T-helper 2 cell (primary cell): ENCODE measurements at places on chromosomes 2 and 18.

DNA sequence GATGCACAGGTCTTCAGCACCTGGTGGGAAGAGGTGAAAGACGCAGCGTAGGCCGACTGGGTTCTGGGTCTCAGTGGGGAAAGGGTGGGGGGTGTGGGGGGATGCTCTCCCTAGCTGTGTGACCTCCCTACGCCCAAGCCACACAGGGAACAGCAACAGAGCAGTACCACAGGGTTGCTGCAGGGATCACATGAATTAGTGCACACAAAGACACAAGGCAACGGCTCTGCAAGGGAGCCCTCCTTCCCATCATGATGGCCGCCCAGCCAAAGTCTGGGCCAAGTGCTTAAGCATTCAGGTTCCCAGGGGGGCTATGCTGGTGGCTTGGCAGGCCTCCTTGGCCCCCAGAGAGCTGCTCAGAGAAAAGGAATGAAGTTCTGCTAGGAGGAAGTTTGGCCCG lies 28.2 kb upstream of the GBX2 start:
- DNase-seq: no peak

- no peak for DNase-seq
Observed at GRCh38 chr2:20453087-20453486, 6.2 kb downstream of the RHOB start.

GRCh38 chr2:24827321-24828237 lies 34.4 kb downstream of the CENPO start:
- peak; percentile 42 for DNase-seq

DNA sequence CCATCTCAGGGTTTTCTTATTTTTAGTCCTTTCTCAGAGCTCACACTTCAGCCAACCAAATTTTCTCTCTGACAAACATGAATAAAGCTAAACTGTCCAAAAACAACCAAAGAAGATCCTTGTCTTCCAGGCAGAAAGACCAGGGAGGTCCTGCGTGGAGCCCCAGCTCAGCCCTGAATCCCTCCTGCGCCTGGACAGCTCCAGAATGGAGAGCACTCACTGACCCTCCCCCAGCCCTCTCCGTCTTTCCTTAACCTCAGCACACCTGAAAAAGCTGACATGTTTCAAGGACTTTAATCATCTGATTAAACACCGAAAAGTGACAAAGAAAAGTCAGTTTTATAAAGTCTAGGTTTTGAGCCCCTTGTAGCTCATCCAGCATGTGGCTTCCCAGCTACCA lies 22.9 kb upstream of the GNAL start:
- no peak for DNase-seq

DNA sequence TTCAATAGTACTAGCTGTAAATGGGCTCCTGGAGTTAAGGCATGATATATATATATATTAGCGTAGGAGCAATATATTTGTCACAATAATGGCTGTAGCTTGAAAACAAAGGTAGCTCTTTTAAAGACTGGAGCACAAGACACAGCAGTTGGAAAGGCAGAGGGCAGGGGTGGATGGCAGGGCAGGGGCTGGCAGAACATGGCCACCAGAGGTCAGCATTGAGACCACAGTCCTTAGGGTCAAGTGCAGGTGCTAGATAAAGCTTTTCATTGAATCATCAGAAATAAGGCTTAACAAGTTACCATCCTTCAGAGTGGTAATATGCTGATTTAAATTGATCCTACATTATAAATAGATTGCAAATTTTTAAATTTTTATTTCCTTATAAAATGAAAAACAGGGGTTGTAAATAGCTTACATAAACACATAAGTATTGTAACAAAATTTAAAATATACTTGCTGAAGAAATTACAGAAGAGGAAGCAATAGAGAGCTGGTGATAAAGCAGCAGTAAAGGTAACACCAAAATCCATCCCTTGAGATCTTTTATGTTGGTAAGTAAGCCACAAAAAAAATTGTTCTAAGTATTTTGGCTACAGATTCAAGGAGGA lies 161.2 kb upstream of the PIEZO2 start:
- DNase-seq: no peak
